ENCODE measurements at places on chromosomes 11 and 22. TPM values are rescaled to one million over a fixed set of nuclear protein-coding genes. Genes with fewer than 3 reads are reported as not detected.

DNA sequence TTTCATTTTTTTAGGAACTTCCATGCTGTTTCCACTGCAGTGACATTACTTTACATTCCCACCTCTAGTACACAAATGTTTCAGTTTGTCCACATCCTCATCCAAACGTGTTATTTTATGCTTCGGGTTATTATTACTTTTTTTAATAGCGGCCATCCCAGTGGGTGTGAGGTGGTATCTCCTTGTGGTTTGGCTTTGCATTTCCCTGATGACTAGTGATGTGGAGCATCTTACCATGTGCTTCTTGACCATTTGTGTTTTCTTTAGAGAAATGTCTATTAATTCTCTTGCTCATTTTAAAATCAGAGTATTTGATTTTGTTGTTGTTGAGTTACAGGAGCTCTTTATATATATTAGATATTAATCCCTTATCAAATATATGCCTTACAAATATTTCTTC is 70.3 kb upstream of the ANO1 start:
- DNase-seq: no peak

Gene MPZL3
- polyA plus RNA-seq: 2.0 TPM

Gene WT1
- polyA plus RNA-seq: not detected

Gene IL10RA
- 4.8 TPM for polyA plus RNA-seq

Data from muscle of arm (tissue), 14 donors.